ENCODE measurements at places on chromosomes 6 and 20.

GRCh38 chr6:170522565-170523183 is 30.4 kb downstream of the PSMB1 start:
- DNase-seq: no peak

- DNase-seq: no peak
Observed at GRCh38 chr6:11460837-11461661, 76.5 kb upstream of the TMEM170B start.

GRCh38 chr6:20292905-20293304 is 80.6 kb upstream of the MBOAT1 start:
- no peak for DNase-seq

DNA sequence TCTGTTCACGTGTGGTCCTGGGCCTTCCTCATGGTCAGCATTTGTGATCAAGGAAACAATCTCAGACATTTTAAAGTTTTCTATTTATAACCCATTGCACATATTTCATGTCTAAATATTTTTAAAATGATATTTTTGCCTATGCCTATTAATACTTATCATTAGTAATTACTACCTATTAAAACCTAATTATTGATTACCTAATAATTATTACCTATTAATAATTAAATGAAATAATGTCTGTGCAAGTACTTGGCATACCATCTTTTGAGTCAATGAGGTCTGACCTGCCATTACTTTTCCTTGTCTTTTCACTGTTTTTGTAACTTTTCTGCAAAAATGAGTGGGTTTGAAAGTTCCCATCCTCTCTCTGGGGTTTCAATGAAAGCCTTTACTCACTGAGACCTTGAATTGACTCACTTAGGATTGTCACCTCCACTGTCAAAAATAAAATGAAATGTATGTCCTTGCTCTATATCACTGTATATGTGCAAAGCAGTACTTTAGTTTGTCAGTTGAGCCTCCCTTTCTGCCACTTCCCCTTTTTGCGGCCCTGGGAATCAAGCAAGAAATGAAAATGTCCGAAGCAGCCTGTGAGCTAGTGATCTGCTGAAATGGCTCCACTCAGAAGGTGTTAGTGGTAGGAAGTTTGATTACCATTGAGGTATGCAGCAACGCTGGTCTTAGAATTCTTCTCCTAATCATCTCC is 87.8 kb downstream of the L3MBTL3 start:
- no peak for DNase-seq

DNA sequence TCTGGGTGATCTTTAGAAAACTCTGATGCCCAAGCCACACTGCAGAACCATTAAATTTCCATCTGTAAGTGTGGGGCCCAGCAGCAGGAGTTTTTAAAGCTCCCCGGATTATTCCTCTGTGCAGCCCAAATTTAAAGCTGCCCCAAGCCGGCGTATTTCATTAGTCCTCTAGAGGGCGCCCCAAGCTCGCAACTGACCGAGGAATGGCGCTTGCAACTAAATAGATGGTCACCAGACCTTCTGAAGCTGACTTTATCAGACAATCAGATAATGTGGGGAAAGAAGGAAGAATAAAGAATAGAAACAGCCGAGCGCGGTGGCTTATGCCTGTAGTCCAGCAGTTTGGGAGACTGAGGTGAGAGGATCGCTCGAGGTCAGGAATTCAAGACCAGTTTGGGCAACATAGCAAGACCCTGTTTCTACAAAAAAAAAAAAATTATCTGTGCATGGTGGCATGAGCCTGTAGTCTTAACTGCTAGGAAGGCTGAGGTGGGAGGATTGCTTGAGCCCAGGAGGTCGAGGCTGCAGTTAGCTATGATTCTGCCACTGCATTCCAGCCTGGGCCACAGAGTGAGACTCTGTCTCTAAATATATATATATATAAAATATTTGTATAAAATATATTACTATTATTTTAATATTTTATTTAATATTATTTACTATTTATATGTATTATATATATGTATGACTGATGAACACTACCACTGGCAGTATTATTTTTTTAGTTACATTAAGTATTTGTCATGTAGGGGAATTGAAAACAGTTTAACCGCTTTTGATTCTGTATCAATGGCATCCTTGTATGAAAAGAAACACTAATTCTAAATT is 56.0 kb downstream of the OTOR start:
- peak; percentile 64 for DNase-seq

DNA sequence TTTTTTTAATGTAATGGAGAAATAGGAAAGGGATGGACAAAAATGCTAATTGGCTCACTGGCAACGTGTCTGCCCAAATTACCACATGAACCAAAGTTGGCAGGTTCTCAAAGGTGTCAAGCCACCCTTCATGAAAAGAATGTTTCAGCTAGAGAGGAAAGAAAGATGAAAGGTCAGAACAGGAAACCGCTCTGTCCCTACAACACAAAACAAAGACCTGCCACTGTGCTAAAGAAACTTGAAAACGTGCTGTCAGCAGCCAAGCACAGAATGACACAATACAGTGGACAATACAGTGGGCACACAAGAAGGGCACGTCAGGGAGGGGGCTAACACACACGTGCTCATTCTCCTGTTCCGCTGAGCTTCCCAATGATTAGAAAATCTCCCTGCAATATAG is 4.9 kb downstream of the PREP start:
- DNase-seq: no peak

- no peak for DNase-seq
Observed at GRCh38 chr20:64152906-64153305, 11.3 kb upstream of the MYT1 start.

DNA sequence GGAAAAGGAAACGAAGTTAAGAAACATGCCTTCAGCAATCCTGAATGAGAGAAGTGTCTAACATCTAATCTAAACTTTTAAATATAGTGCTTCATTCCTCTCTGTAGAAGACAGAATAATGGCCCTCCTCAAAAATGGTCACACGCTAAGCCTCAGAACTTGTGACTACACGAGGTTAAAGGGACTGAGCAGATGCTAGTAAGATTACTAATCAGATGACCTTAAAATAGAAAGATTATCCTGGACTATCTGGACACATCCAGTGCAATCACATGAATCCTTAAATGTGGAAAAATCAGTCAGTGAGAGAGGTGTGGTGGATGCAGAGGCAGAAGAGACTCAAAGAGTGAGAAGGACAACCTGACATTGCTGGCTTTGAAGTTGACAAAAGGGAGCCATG is 126.1 kb downstream of the TBX18 start:
- DNase-seq: no peak

- DNase-seq: peak; percentile 22
Observed at GRCh38 chr6:11975353-11975977, 36.6 kb upstream of the HIVEP1 start.

- no peak for DNase-seq
Observed at GRCh38 chr6:151349651-151350270, 41.6 kb downstream of the ZBTB2 start.

DNA sequence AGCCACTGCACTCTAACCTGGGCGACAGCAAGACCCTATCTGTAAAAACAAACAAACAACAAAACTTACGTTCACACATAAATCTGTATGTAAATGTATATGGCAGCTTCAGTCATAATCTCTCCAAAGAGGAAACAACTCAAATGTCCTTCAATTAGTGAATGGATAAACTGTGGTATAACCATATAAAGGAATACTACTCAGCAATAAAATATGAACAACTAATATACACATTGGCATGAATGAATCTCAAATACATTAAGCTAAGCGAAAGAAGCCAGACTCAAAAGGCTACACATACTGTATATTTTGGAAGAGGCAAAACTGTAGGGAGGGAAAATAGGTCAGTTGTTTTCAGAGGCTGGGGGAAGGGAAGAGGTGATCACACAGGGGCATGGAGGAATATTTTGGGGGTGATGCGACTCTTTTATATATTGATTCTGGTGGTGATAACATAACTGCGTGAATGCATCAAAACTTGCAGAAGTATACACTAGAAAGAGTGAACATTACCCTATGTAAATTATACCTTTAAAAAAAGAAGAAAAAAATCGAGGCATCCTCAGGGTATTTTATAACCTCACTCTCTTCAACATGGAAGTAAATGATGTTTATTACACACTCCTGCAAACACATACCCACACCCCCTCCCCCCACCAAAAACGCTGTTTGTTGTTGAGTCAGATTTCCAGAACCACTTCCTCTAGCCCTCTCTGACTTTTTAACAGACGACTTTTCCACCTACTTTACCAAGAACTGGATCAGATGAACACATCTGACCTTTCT is 115.2 kb upstream of the RNF24 start:
- DNase-seq: no peak

- no peak for DNase-seq
Observed at GRCh38 chr6:113317891-113318574, 539.1 kb upstream of the MARCKS start.

- DNase-seq: no peak
Observed at GRCh38 chr20:43549416-43550065, 9.3 kb upstream of the SGK2 start.

GRCh38 chr6:1435806-1436205 is 46.4 kb downstream of the FOXF2 start:
- DNase-seq: no peak

- no peak for DNase-seq
Observed at GRCh38 chr6:28922821-28923317, 916 bp downstream of the TRIM27 start.

DNA sequence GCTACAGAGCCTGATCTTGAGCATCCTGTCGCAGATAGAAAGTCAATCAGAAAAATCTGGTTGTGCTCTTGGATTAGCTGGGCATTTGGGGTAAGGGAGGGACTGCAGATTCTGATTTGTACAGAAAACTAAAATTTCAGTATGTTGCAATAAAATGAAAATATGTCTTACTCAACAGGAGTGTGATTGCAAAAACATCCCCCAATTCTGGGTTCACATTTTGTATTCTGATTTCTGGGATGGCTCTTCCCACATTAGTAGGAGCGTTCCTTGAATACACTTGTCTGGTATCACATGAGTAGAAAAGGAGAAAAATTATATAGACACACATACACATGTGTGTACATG is 40.5 kb downstream of the PANK2 start:
- no peak for DNase-seq

GRCh38 chr6:44471271-44471981 is 83.9 kb downstream of the CDC5L start:
- DNase-seq: no peak

DNA sequence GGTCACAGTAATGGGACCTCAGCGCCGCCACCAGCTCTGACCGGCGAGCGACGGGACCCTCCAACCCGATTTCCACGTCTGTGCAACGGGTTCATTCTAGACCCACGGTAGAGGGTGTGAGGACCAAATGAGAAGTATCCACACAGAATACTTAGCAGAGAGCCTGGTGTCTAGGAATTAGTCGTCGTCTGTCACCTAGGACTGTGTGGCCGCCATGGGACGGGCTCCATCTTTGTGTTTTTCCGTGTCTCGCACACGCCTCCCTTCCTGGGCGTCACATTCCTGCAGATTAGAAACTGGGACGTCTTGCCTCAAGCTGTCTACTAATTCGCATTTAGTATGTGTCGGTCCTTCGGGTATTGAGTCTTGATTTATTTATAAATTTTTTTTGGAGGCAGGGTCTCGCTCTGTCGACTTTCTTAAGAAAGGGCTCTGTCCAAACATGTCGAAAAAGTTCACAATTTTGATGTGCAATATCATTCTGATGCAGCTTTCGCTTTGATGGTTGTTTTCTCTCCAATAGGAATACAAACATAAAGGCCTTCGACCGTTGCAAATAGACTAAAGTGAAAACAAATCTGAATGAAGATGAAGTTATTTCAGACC is 563 bp downstream of the MGME1 start:
- no peak for DNase-seq

- DNase-seq: no peak
Observed at GRCh38 chr6:147999001-147999540, 343.6 kb upstream of the SASH1 start.

GRCh38 chr6:53466257-53466656 is 78.6 kb downstream of the GCLC start:
- DNase-seq: no peak

DNA sequence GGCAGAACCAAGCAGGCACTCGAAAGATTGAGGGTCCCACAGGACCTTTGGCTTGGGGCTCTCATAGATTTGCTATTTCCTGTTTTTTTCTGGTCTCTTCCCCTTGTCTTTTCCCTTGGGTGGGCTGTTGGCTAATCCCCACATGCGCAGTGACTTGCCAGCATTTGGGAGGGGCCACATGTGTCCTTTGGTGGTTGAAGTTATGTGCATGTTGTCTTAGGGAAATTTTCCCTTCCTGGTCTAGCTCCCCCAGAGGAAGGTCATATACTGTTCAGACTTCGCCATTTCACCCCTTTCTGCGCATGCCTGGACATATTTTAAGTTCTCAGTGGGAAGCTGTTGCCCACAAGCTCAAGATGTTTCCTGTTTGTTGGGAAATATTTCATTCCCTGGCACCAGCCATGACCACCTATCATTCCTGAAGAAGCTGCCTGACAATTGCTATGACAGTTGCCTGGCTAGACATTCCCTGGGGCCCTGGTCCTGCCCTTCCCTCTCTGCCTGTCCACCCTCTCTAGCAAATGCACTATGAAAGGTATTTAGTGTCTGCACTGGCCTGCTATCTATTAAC is 156.2 kb upstream of the THBS2 start:
- no peak for DNase-seq

DNA sequence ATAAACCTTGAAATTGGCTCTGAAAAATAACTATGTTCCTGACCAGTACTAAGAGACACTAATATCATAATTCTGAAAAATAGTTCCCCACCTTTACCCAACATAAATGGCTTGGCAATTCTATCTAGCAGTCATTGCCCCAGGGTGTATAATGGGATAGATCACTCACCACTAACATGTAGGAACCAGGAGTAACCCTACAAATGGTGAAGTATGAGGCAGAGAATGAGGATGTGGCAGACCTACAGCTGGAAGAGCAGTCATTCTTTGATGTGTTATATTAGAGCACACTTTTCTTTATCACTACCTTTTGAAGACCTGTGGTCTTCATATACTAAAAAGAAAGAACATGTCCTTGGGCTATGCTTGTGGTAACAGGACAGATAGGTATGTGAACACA is 136.5 kb upstream of the SYNDIG1 start:
- DNase-seq: no peak

- DNase-seq: no peak
Observed at GRCh38 chr6:53527249-53527765, 17.6 kb downstream of the GCLC start.

- no peak for DNase-seq
Observed at GRCh38 chr6:15824811-15825210, 162.0 kb upstream of the DTNBP1 start.

DNA sequence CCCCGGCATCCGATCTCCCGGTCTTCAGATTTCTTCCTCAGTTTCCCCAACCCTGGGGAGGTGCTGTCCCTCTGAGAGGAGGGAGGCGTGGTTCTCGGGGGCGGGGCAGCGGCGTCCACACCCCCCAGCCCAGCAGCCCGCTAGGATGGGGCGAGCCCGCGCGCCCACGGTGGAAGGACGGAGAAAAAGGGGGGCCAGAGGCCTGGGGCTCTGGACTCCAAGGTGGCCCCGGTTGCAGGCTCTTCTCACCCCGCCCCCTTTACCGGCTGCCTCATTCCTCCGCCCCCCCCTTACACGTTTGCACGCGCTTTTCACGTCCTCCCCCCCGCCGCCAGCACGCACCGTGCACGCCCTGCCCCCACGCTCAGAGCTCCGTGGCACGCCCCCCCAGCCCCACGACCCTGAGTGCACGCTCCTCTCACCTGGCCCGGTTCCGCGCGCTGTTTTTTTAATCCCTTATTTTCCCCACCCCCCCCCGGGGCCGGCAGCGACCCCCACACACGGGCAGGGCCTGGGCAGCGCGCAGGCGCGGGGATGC is 402 bp downstream of the ZBTB12 start:
- DNase-seq: peak; percentile 29

Data from muscle of back (tissue), 13 donors.